ENCODE measurements at places on chromosomes 7 and 10.

GRCh38 chr10:69899727-69900595 lies 98.3 kb downstream of the COL13A1 start:
- DNase-seq, result no peak

GRCh38 chr7:12320241-12320986 lies 83.3 kb downstream of the VWDE start:
- no peak for DNase-seq

- no peak for DNase-seq
Measured at GRCh38 chr10:130362308-130362761, 226.1 kb downstream of the GLRX3 start.

- no peak for DNase-seq
Measured at GRCh38 chr7:159249671-159250070, 105.0 kb upstream of the VIPR2 start.

- no peak for DNase-seq
Measured at GRCh38 chr10:56633876-56634452, 272.9 kb upstream of the ZWINT start.

GRCh38 chr10:61901829-61902444 lies 438 bp downstream of the ARID5B start:
- no peak for DNase-seq

- no peak for DNase-seq
Measured at GRCh38 chr10:127612-128432, 7.4 kb upstream of the ZMYND11 start.

DNA sequence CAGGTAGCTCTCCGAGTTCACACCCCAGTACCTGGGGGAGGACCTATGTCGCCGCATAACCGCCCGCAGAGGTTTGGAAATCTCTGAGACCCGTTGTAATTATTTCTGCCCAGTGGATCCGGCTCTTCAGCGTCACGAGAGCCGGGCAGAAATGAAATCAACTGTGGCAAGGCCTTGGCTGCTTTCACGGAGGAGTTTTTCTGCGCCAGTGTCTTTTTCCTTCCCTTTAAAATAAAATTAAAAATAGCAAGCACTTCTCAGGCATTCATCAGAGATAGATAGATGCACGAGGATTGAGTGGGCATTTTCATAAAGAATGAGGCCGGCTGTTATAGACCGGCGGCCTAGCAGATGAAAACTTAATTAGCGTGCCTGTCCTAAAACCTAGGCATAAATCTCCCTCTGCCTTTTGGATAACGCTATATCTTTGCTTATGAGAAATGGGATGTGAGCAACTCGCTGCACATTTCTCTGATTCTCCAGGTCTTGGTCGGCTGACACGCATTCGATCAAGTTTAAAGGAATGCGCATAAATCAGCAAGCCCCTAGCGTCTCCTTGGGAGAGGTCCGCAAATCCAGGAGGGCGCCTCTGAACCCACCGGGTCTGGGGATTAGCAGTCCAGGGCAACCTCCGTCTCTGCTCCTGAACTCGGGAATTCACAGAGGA lies 6.4 kb downstream of the HOXA13 start:
- DNase-seq, result no peak

DNA sequence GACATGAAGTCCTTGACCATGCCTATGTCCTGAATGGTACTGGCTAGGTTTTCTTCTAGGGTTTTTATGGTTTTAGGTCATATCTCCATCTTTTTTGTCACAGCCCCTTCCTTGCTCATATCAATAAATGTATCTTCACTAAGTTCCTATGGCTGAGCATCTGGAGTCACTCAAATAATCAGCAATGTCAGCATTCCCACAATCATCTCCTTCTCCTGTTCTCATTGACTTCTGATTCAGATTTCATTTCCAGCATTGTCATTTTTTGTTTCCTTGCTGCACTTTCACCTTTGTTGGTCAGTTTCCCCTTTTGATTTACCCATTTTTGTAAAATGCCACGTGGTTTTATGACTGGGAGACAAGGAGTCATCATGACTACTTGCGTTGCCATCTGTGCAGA lies 181.2 kb downstream of the BICC1 start:
- no peak for DNase-seq

- DNase-seq, result no peak
Measured at GRCh38 chr10:71426058-71426605, 29.4 kb downstream of the CDH23 start.

GRCh38 chr10:68327889-68328786 lies 3.7 kb upstream of the HNRNPH3 start:
- no peak for DNase-seq

DNA sequence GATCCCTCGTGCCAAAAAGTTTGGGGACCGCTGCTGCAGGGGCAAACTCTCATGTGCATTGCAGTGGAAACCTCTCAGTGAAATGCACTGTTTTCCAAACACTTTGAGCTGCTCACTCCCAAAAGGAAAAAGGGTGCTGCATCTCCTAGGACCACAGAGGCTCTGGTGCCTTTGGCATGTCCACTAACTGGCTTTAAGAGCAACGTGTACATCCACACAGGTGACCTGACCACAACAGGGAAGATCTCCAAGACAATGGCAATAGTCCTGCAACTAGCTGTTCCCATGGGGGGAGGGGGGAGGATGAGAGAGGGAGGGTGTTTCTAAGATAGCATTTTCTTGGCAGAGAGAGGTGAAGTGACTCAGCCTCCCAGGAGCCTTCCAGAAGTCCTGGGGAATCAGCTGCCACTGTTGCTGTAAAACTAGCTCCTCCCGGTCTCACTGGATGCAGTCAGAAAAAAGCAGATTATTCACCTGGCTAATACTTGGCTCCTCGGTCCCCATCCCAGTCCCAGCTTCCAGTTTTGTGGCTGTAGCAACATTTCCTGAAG lies 181.7 kb downstream of the HECW1 start:
- DNase-seq, result no peak

DNA sequence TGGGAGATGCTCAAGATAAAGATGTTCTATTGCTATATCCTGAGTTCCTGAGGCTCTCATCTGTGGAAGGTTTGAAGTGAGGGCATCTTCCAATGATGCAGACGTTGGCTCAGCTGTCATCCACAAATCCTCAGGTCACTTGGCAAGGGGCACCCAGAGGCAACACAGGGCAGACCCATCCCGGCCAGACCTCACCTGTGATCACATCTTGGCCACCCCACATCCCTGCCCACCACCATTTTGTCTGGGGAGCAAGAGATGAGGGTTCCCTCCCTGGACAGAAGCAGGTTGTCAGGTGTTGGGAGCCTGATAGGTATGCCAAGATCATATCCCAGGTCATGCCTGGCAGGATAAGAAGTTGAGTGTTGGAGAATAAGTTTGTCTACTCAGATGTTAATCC lies 918.2 kb upstream of the ZNF722 start:
- DNase-seq, result no peak

DNA sequence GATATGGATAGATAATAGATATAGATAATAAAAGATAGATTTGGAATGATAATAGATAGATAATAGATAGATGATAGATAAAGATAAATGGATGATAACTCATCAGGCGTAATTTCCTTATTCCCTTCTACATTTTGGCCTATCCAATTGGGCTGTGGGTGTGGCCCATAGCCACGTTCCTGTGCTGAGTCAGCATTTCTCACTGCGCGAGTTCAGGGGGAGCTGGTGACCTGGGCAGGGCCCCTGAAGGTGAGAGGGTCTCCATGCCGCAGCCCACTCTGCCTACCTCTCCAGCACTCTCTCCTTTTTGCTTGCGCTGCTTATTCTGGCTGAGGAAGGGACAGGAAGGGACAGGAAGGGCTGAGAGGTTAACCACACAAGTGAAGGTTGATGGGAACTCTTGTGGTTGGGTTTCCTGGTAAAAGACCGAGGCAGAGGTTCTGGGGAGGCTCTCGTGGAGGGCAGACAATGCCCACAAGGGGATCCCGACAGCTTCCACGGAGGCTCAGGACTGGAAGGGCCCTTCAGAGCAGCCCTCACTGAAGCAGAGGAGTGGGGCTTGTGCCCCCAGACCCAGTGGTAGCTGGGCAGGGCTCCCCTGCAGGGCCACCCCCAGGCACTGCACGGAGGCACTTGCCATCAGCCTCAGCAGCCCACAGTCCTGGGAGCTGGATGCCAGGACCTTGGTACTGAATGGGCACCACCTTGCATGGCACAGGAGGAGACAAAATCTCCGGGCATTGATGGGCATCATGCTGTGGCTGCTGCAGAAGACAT lies 247.3 kb upstream of the PITRM1 start:
- no peak for DNase-seq

DNA sequence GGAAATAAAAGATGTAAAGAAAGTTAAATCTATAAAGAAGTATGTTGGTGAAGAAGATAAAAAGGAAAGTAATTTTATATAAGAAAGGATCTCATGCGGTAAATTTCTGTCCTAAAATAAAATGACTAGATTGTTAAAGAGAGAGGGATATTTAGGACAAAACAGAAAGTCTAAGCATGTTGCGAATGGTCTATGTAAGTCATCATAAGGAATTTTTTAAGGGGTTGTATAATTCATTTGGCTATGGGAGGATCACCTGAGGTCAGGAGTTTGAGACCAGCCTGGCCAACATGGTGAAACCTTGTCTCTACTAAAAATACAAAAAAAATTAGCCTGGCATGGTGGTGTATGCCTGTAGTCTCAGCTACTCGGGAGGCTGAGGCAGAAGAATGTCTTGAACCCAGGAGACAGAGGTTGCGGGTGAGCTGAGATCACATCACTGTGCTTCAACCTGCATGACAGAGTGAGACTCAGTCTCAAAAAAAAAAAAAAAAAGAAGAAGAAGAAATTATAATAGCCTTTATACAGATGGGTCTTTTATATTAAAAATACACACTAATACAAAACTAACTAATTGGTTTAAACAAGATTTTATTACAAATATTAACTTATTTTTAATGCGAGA lies 294.3 kb downstream of the MAGI2 start:
- no peak for DNase-seq

DNA sequence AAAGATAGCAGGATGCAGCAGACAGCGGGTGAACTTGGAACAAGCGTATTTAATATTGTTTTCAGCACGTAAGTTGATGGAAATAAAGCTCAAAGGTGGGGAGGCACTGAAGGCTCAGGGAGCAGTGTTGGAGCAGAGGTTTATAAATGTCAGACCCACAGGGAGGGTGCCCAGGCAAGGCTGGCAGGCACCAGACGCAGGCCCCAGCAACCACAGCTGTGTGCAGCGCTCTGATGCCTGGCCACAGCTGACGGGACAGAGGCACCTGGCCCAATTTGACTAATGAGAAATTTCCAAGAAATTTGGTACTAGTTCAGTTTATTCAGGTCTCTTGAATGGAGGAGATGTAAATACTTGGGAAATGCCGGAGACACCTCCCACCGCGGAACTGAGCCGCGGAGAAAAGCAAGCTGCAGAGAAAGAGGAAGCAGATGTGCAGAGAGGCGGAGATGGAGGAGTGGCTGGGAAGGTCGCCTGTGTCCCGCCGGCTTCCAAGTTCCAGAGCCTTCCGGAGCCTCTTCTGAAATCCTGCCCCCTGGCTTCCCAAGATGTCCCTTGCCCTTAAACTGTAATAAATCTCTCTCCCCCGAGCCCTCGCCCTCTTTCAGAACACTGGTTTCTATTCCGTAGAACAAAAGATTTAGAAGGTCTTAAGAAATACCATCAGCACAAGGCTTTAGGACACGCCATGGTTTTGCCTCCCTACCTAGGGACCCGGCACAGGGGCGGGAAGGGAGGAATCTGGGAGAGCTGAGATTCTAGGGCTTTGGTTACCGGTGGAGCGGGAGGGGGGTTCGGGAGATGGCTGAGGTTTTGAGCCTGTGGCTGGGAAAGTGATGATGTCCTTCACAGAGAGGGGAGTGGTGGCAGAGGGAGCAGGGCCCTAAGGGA lies 38.4 kb upstream of the PLXNA4 start:
- DNase-seq, result no peak

- DNase-seq, result no peak
Measured at GRCh38 chr7:64463636-64464375, 99.1 kb downstream of the ZNF680 start.

DNA sequence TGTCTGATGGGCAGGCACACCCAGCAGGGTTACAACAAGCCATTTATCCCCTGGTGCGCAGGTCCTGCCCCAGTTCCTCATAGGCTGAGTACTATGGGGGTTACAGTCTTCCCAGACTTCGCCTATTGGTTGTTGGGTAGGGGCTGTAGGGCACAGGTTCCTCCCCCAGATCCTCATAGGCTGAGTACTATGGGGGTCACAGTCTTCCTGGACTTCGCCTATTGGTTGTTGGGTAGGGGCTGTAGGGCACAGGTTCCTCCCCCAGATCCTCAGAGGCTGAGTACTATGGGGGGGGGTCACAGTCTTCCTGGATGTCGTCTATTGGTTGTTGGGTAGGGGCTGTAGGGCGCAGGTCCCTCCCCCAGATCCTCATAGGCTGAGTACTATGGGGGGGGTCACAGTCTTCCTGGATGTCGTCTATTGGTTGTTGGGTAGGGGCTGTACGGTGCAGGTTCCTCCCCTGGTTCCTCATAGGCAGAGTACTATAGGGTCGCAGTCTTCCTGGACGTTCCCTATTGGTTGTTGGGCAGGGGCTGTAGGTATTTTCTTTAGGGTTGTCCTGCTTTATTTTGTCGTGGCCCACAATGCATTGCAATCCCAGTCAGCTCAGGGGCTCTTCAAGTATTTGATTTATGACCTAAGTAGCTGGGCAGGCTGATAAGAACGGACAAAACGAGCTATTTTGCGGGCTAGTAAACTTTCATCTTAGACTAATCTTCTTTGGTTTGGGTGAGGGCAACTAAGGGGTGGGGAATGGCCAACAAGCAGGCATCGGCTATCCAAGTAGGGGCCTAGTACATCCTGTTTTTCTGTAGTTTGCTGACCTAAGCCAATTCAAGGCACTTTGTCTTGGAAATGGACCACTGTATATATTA lies 3.4 kb downstream of the LRRC27 start:
- no peak for DNase-seq

Data from stimulated activated CD8-positive, alpha-beta memory T cell treated with anti-CD3 and anti-CD28 coated beads, Interleukin-7, amount 100 ng/mL, for 1 hour (primary cell).